ENCODE measurements at places on chromosomes 12 and 14.

DNA sequence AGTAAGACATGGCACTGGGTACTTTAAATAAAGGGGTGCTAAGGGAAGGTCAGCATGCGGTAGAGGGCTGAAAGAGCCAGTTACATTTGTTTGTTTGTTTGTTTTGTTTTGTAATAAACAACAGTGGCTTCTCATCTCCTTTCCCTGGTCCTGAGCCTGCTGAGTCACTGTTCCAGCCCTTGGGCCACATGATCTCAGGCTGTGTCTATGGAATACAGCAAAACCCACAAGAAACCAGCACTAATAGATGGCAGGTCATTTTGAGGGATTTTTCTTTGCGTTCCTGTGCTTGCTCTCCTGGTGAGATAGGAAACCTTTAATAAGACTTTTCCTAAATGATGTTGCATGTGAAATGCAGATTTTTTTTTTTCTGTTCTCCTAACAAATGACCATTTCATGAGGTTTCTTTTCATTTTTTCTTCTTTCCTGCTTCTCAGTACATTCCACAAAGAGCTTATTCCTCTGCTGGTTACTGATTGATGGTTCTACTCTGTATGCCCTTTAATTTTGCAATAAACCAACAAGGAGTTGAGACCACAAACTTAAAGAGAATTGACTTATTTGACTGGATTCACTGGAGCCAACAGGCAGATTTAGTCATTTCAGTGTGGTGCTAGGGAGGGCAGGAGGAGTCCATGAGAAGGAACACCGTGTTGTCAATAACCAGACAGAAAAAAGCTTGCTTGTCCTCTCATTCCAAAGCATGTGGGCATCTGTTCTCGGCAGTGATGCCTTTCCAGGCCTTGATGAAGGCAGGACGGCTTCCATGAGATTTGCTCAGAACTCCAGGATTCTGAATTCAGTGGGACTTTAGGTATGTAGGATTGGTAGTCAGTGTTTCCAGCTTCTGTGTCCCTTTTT lies 459.2 kb downstream of the RAD51B start:
- DNase-seq = no peak

- DNase-seq = no peak
Observed at GRCh38 chr14:68679746-68680467, 113.0 kb downstream of the ZFP36L1 start.

DNA sequence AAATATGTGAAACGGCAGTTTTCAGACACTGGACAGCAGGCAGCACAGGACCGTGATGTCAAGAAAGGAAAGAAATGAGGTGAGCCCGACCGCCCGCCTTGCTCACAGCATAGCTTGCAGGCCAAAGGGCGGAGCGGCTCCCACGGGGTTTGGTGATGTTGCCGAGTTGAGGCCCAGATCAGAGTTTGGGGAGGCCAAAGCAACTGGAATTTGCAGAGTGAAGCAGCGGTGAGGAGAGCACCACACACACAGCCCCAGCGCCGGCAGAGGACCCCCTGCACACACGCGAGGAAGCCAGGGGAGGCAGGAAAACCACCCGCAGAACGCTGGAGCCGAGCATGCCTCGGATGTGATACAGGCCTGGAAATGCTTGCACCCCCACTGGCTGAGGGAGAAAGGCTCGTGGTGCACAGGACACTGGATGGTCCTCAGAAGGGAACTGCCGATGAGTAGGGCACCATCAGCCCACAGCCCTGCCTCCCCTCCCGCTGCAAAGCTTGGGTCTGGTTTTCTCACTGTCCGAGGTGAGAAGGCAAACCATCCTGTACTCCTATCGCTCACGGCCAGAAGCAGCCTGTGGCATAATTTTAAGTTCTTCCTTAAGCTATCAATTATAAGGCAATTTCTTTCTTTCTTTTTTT lies 25.7 kb upstream of the PLD4 start:
- no peak for DNase-seq

- no peak for DNase-seq
Observed at GRCh38 chr12:82149045-82149444, 209.1 kb downstream of the CCDC59 start.

GRCh38 chr14:32201816-32202490 lies at the start of gene RNU6-7:
TSS of gene RNU6-7 (plus strand) at chr14:32202045.
- no peak for DNase-seq

GRCh38 chr14:59829469-59830337 lies 40.9 kb downstream of the RTN1 start:
- no peak for DNase-seq

DNA sequence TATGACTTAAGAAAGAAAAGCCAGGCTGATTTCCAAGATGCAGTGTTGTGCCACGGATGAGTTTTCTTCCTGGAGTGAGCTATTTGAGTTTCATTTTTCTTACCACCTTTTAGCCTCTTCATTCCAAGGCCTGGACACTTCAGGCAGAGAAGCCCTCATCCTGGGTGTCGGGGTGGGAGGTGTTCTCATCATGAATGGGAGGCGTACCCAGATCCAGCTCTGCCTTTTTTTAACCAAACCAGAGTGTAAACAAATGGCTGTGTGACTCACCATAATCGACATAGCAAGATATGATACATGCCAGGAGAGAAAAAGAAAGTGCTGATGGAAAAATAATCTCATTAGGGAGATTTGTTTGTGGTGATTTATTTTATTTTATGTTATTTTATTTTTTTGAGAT lies 79.9 kb downstream of the ARF6 start:
- DNase-seq = no peak

DNA sequence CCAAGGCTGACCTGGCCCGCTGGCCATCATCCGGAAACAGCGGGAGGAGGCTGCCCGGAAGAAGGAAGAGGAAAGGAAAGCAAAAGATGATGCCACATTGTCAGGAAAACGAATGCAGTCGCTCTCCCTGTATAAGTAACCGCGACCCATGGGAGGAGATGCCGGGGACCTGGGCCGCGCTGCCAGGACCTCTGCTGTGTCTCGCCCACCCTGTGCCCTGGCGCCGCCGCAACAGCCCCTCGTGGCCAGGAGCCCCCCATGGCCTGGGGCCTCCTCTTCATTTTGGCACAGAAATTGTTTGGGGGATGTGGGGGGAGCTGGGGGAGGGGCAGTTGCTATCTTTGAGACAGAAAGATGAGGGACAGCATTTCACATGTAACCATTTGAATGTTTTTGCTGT lies 16.5 kb downstream of the HSPB8 start:
- DNase-seq = no peak

DNA sequence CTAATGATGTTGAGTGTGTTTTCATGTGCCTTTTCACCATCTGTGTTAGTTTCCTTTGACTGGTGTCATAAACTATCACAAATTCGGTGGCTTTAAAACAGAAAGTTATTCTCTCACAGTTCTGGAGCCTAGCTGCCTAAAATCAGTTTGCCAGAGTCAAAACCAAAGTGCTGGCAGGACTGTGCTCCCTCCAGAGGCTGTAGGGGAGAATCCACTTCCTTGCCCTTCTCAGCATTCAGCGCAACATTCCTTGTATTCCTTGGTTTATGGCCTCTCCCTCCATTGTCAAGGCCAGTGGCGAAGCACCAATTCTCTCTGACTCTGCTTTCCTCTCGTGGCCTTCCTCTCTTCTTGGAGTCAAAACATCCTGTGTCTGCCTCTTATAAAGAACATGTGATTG lies 174.2 kb upstream of the PDE3A start:
- no peak for DNase-seq

DNA sequence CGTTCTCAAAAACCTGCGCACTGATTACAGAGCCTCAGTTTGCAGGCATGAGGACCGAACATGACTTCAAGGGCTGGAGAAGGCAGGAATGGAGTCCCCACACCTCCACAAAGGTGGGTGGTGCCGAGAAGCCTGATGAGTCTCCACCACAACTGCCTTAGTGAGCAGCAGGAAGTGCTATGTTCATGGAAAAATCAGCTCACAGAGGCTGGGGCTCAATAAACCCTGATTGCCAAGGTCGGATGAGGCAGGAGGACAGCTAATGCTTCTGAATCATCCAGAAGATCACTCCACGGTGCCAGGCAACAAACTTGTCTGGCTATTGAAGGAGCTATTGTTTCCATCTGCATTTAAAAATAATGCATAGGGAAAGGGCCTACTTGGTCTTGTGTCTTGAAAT lies 31.1 kb downstream of the APPL2 start:
- DNase-seq = no peak

DNA sequence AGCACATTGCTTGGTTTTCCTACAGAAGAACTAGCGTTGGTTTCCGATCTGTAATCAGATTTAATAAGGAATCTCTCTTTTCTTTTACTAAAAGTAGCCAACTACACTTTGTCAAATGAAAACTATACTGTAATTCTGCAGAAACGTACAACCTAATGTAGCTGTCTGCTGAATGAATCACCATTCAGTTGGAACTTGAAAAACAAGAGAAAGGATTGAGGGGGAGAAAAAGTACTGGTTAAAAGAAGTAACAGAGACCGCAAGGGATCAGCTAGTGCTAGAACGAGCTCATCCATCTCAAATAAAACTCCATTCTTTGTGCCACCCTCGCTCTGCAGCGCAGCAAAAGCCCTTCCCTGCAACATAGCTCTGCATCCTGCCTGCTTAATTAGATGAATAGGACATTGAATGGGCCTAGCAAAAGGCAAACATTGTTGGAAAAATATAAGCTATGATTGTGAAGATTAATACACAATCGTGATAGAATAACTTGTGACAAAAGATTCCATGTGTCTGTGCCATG lies 2.6 kb downstream of the GARIN2 start:
- no peak for DNase-seq

GRCh38 chr14:35339761-35340406 lies 47.7 kb downstream of the PSMA6 start:
- peak; percentile 85 for DNase-seq

DNA sequence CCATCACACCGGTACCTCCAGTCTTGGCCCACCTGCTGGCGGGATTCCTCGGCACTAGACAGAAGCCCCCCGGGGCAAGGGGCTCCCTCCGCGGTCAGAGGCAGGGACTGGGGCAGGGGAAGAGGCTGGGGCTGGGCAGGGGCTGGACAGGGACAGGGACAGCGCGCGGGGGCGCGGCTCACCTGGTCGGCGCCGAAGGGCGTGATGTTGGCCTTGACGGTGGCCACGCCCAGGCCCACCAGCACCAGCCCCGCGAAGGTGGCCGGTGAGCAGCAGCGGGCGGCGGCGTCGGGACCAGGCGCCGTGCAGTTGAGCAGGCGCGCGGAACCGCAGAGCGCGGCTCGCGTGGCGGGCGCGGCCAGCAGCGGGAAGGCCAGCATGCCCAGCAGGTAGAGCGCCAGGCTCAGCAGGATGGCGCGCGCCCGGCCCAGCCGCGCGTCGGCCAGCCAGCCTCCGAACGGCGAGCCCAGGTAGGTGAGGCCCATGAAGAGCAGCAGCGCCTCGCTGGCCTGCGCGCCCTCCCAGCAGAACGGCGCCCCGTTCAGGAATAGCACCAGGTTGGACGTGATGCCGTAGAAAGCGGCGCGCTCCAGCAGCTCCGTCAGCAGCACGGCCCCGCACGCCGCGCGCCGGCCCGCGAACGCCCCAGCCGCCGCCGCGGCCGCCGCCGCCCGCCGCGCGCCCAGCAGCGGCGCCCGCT lies 392 bp downstream of the SLC15A4 start:
- DNase-seq = no peak

- peak; percentile 93 for DNase-seq
Observed at GRCh38 chr12:53221203-53222080, 10.6 kb downstream of the RARG start.

DNA sequence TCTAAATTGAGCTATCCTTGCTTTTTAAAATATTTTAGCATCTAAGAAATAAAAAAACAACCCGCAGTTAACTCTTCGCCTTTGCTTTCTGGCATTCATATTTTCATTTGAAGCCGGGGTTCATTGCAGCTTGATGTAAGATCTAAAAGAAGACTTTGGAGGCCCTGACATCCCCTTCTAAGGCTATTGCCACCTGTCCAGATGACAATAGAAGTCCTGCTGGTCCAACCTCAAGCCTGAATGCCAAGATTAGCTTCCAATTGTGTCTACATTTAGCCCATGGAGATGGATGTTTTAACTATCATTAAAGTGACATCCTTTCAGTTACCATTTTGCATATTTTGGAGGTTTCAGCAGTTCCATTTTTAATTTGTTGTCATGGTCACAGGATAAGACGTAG lies 51.6 kb upstream of the ATP2A2 start:
- DNase-seq = no peak

- DNase-seq = no peak
Observed at GRCh38 chr12:50725011-50725942, 38.6 kb upstream of the ATF1 start.

GRCh38 chr14:51654533-51654845 lies 2.8 kb downstream of the FRMD6 start:
- no peak for DNase-seq

- peak; percentile 6 for DNase-seq
Observed at GRCh38 chr14:104526723-104527645, 52.6 kb upstream of the C14orf180 start.

DNA sequence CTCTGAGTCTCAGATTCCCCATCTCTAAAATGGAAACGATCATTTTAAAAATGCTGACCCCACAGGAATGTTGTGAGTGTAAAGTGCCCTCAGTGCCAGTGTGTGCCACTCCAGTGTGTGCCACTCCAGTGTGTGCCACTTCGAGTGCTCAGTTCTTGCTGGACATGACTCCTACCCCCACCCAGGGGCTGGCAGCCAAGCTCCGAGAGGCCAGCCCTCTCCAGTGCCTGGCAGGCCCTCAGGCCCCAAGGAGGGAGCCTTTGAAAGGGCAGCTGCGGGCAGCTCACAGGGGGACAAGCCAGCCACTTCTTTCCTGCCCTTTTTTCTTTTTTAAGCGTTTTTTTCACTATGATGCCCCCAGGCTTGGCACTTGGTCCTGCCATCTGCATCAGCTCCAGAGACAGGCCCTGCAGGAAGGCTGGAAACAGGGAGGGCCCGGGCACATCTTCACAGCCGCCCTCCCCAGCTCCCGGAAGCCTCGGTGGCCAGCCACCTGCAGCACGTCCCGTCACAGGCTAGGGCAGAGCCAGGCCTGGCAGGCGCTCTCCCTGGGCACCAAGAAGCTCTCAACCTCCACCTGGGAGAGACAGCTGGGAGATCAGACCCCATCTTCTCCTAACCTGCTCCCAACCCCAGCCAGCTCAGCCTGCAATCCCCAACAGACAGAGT lies 29.8 kb downstream of the NCOR2 start:
- DNase-seq = no peak

DNA sequence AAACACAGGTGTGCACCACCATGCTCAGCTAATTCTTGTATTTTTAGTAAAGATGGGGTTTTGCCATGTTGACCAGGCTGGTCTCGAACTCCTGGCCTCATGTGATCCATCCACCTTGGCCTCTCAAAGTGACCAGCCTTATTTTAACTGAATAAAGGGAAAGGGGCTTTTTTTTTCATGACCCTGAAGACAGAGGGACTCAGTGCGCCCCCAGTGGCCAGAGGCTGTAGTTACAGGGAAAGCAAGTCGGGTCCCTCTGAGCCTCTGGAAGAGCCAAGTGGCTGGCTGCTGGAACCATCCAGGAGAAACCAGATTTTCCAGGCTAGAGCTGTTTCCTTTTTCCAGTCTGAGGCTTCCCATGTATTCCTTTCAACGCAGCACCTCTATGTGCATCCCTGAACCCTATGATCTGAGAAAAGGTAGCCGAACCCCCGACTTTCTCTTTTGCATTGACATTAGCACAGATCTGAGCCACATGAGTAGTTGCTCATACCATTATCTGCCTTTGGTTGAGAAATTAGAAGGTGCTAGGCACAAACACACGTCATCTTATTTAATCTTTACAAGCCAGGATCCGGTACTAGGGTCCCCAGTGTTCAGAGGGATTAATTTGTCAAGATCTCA lies 342.7 kb downstream of the CACNA1C start:
- no peak for DNase-seq
